Substantia nigra (tissue), 51 donors: ENCODE measurements at places on chromosomes 5 and 9.

DNA sequence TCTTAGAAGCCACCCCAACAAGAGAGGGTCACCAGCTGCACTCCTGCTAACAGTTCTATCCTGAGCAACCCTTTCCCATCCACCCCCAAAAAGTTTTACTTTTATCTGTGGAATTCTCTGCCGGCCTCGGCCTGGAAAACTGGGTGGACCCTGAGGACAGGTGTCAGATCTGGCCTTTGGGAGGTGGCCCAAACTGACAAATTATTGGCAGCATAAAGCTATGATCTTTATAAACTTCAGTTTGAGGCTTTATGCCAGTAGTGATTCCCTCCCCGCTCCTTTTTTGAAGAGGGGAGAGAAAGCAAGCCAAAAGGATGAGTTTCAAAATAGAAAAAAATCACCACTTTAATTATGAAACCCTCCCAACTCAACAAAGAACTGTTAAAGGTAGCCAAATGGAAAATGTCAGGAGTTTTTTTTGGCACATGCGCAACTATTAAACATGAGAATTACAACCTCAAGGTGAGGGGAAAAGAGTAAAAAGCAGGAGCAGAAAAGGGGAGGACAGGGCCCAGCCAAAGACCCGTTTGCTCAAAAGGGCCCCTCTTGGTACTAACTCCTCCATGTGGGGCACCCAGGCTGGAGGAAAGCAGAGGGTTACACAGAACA, 49.4 kb downstream of the FBXW11 start:
- DNase-seq, result no peak

DNA sequence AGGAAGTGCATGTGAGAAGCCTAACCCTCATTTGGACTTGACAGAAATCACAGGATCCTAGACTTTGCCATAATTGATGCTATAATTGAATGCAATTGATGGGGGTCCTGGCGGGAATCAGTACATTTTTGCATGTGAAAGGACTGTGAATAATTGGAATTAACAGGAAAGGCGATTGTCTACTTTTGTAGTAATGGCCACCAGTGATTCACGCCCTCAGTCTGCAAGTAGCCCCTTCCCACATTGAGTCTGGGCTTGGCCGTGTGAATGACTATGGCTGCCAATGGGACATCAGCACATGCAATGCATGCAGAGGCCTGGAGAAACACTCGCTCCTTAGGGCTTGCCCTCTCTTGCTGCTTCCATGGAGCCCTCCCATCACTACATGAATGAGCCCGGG, 107.8 kb upstream of the OSMR start:
- DNase-seq, result no peak

GRCh38 chr9:130766021-130766926, 68.8 kb upstream of the ABL1 start:
- DNase-seq, result no peak

DNA sequence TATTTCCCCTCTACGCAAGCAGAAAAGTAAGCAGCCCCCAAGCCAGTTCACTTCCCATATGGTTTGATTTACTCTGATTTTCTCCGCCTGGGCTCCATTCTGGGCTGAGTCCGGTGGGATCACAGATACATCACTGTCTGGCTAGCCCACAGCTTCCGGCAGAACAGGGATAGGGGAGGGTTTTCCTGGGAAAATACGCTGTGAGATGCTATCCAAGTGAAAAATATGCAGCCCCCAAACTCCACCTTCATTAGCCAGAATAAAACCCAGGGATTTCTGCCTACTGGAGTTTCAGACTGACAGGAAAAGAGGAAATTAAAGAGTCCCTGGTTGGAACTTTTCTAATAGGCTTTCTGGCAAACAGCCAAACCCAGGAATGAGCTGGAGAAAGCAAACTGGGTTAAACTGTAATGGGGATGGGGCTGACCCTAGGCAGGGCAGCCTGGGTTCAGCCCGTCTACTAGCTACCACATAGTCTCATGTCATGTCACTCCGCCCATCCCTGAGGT, 16.9 kb upstream of the NIPAL4 start:
- no peak for DNase-seq

- no peak for DNase-seq
Observed at GRCh38 chr5:76204713-76205112, 121.5 kb downstream of the SV2C start.

DNA sequence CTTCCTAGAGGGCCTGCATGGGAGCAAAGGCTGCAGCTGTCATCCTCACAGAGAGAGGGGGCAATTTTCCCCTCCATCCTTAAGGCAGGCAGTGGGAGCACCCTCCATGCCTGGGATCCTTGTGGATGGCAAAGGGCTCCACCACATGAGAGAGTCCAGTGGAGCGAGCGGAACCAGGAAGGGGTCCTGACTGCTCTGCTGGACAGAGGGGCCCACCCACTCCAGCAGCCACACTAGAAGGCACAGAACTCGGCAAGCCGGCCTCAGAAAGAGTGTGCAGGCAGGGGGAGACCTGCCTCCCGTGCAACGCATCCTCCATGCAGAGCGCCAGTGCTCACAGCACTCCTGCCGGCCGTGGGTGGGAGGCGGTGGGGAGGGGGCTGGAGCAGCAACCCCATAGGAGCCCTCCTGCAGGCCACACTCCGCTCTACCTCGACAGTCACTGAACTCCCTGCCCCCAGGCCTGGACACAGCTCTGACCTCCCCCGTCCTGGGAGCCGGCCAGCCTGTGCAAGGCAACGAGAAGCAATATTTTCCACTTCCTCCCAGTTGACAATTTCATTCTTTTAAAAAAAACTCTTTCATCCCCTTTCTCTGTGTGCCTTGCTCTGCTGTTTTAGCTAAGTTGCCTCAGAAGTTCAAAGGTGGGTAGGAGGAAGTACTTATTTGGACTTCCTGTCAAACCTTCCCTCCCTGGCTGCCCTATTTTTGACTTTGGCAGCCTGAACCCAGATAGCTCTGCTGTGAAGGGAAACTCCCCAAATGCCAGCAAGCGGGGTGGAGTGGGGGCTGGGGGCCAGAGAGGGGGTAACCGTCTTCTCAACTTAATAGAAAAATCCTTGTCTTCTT, 5.3 kb upstream of the LCP2 start:
- no peak for DNase-seq

GRCh38 chr9:21762064-21762463, 40.4 kb upstream of the MTAP start:
- no peak for DNase-seq

DNA sequence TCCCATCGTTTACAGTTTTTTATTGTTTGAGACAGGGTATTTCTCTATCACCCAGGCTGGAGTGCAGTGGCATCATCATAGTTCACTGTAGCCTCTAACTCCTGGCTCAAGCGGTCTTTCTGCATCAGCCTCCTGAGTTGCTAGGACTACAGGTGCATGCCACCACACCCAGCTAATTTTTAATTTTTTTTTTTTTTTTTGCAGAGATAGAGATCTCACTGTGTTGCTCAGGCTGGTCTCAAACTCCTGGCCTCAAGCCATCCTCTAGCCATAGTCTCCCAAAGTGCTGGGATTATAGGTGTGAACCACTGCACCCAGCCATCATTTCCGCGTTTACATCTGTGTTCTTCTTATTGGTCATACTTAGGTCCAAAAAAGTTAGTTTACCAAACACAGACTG, 53.6 kb downstream of the FSD1L start:
- DNase-seq, result no peak

- no peak for DNase-seq
Observed at GRCh38 chr9:108766626-108767161, 89.1 kb downstream of the ACTL7B start.

DNA sequence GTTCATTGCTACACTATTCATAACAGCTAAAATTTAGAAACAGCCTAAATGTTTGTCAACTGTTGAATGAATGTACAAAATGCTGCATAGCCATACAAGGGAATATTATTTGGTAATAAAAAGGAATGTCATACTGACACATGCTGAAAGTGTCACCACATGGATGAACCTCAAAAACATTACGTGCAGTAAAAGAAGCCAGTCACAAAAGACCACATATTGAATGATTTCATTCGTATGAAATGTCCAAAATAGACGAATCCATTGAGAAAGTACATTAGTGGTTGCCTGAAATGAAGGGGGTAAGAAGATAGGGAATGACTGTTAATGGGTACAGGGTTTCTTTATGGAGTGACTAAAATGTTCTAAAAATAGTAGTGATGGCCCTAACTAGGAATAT, 11.6 kb upstream of the ECM2 start:
- DNase-seq, result no peak

GRCh38 chr5:69416180-69416579, 1.3 kb downstream of the MARVELD2 start:
- no peak for DNase-seq

GRCh38 chr9:6414247-6414641, 1.2 kb downstream of the UHRF2 start:
- no peak for DNase-seq

DNA sequence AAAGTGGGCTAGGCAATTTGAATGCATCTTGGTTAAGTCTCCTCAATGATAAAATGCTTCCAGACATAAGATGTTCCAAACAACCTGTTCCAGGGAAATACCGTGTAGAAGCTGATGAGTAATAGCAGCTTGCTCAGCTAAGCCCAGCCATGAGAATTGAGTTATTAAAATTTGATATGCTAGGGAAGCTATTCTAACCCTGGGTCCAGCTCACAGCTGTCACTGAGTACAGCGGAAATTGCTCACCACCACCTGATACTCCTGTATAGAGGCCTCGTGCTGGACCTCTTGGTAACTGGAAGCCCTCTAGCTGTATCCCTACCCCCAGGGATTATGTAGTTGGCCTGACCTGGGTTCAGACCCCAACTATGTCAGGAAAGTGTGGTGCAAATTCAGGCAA, 521.3 kb upstream of the TRPC7 start:
- DNase-seq, result no peak

- DNase-seq, result no peak
Observed at GRCh38 chr9:15249981-15250380, 57.0 kb downstream of the TTC39B start.

DNA sequence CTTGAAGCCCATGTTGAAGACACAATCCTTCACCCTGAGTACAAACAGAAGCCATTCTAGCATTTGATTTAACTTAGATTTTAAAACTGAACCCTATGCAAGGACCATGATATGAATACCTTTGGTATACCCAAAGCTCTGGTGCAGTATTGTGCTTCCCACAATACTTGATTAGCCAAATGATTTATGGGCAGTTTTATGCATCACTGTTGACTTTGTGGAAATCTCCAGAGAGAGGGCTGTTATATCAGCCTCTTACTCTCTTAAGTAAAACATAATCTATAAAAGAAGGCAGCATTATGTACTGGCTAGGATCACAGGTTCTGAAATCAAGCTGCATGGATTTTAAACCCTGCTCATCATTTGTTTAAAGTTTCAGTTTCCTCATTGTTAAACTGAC, 762.8 kb downstream of the EFNA5 start:
- DNase-seq, result no peak

- DNase-seq, result no peak
Observed at GRCh38 chr9:84955971-84956370, 286.4 kb downstream of the NTRK2 start.

GRCh38 chr9:90385146-90385545, 257.5 kb downstream of the DIRAS2 start:
- no peak for DNase-seq

DNA sequence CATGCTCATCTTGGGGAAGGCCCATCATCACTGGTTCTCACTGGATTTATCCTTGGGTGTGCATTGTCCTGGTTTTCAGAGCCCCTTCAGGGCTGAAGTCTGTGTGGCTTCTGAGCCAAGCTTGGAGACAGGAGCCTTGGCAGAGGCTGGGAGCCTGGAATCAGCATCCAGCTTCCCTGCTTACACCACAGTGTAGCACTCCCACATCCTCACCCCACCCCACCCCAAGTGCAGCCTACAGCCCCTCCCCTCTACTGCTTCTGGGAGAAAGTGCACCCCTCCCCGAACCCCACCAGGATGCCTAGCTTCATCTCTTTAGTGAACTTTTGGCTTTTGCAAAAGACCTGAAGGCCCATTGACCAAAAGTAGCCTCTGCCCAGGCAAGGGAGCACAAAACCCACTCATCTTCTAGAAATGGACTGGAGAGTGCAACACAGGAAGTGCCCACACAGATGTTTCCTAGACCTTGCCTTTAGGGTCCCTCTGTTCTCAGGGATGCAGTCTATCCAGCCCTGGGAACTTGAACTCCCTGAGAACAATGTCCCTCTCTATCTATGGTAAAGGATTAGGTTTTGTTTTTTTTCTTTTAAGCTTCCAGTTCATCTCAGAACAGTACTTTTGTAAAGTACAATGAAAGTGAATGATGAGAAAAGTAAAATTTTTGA, 189.7 kb downstream of the PALM2AKAP2 start:
- DNase-seq, result no peak

DNA sequence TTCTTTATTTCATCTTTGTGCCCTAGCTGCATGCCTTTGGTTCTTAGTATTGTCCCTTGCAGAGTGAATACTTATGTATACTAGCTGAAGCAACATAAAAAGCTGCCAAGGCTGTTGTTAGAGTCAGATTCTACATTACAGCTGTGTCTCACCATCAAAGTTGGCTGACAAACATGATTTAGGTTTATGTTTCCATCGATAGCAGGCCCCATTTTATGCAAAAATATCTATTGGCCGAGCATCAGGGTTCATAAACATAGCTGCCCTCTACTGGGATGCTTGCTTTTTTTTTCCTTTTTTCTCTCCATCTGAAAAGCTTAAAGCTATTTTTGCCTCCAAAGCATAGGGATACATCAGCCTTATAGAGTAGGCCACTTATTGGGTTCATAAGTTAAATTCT, 68.0 kb downstream of the FAM174A start:
- no peak for DNase-seq

DNA sequence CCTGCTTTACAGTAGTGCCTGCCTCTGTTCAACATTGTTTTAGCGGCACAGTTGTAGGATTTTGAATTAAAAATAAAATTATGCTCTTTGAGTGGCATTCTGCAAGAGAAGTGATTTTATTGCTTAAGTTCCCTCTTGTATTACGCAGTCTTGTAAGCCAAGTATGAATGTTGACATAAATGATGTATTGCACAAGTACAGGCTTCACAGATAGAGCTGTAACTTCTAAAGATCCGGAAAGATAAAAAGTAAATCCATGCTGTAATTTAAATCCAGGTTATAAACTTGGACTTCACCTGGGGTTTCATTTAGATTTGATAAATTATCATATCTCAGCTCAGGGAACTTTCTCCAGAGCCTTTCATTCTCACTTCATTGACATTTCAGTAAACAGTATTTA, 1114.7 kb downstream of the PTPRD start:
- DNase-seq, result no peak

GRCh38 chr5:38371596-38371995, 113.2 kb downstream of the EGFLAM start:
- no peak for DNase-seq

- no peak for DNase-seq
Observed at GRCh38 chr5:34923694-34924461, 5.5 kb upstream of the DNAJC21 start.
